Activated T-helper 2 cell treated with anti-CD3 and anti-CD28 coated beads, Interferon-gamma antibody, Interleukin-2, Interleukin-4, amounts not matched to agents 10 μg/mL and 5 μg/mL and 100 μg/mL, durations not matched to agents 14 hours and 24 hours and 36 hours (primary cell): ENCODE measurements at places on chromosomes 2 and 18. TPM values are rescaled to one million over a fixed set of nuclear protein-coding genes. Genes with fewer than 3 reads are reported as not detected.

The CTAGE1 gene
- total RNA-seq = 0.07 TPM in 1 of 2 replicates, not detected in the other

DNA sequence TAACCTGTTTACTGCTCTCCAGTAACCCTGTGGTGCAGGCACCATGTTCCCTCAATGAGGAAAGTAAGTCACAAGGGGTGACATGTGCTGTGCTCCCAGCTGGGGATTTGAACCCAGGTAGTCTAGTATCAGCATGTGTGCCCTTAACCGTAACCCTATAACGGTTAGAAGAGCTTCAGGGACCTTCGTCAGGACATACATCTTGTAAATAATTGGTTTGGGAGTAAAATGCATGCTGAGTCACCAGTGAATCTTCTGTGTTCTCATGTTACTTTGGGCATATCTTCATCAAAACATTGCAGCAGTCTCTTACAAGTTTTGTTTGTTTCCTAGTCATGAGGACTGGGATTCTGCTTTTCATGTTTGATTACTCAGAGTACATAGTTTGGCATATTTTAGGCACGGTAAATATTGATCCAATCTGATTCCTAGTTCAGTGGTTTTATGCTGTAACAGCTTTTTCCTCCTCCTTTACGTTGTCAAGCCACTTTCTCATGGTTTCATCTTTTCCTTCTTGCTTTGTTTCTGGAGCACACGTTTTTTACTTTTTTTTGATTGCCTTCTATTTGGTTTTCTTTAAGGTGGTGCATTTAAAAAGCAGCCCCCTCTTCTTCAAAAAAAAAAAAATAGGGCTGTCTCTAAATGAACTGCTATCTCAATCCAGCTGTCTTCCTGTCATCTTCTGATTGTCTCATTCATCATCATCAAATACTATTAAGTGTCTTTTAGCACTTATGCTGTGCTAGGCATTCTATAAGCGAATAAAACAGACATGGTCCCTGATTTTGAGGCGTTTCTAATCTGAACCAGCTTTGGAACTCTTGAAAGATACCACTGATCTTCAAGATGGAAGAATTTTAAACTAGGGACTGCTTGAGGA, 50.4 kb downstream of the CLIP4 start:
- no peak overlapping the region for H3K4me3 ChIP-seq
- no peaks in the 10 kb centered on the region for H3K27me3 ChIP-seq
- H3K36me3 ChIP-seq = peaks cover 49% of the 10 kb centered on the region
- no peaks in the 10 kb centered on the region for H3K4me1 ChIP-seq
- H3K27ac ChIP-seq = no peak overlapping the region
- DNase-seq = no peak

DNA sequence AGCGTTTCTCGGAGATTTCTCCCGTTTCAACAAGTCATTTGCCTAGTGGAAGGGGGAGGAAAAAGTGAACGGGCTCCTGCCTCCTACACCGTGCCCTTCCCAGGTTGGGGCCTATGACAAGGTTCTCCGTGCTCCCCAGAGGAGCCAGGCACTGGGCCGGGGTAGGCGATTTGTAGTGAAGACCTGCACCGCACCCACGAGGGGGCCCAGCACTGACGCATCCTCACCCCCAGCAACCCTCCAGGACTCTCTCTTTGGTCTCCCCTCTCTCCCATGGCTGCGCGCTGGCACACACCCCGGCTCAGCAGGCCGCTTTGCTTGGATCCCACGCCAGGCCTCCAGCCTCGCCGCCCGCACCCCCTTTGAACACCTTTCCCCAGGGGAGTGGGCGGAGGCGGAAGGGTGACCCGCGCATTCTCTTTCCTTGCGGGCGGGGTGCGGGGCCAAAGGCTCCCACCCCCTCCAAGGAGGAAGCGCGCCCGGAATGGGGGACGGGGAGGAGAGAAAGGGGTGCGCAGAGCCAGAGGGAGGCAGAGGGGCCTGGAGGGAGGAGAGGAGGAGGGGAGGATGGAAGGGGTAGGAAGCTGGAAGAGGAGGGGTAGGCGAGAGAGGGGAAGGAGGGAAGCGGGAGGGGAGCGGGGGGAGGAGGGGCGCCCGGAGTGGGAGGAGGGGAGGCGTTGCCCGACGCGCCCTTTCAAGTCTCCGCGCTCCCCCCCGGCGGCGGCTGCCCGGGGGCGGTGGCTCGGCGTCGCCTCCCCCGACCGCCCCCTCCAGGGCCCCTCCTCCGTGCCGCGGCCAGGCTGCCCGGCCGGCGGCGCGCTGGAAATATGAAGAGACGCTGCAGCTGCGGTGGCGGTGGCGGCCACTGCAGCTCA, at the start of gene APCDD1:
Gene APCDD1, plus strand, starts transcription at position 830 of the 875 bp plus-strand sequence. CDS start 347 bp downstream, outside the sequence.
- peak within 1 kb of the TSS; percentile 42 for H3K4me3 ChIP-seq
- DNase-seq = no peak
- peaks cover 2% of the 10 kb centered on the region for H3K4me1 ChIP-seq
- H3K36me3 ChIP-seq = no peaks in the 10 kb centered on the region

The UCN gene
- total RNA-seq = 0.94 and 1.3 TPM in 2 replicates

The CD8A gene
- total RNA-seq = 1.8 and 2.8 TPM in 2 replicates

DNA sequence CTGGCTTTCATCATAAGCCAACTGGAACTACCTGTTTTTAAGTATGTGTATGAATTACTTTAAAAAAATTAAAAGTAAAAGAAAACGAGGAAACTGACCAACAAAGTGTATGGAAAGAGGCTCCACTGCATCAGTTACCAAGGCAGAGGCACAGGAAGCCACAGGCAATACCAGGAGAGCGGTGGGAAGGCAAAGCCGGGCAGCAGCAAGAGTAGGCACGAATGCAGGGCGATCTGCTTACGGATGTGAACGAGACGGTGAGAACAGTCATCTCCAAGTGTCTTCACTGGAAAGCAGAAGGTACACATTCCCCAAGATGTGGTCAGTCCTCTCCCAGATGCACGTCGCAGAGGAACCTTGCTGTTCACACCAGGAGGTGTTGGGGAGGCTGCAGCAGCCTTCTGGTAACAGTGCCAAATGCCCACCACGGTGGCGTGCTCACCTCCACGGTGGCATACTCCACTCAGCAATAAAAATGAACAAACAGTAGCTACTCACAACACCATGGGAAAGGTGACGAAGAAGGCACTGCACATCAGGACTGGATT, 43.1 kb downstream of the HS6ST1 start:
- no peak overlapping the region for H3K4me3 ChIP-seq
- H3K4me1 ChIP-seq = no peaks in the 10 kb centered on the region
- no peak overlapping the region for H3K27ac ChIP-seq
- H3K36me3 ChIP-seq = peaks cover 22% of the 10 kb centered on the region

DNA sequence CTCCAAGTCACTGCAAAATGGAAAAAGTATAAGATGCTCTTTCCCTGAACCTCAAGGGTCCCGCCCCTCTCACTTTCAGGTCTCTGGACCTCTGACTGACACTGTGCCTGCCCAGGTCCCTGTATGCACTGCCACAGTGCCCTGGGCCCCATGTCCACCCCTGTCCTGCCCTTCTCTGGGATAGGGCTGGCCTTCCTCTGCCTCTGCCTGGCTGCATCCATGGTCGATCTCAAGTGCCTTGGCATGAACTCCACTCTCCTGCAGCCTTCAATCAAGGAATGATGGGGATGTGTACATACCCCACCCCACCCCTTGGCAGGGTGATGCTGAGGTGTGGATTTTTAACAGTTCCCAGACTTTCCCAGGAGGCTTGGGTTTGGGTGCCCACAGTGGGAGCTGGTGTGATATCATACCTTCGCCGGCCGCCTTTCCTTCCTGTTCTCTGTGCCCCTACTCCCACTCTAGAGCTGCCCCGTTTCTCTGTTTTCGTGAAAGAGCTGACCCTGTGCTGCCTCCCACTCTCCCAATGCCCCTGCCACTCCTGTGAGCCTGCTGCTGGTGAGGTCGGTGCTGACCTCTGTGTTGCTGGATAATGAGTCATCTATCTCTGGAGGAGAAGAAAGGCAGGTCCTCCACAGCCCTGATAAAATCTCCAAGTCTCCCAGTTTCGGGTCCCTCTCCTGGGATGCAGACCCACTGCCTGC, 18.9 kb downstream of the PTPN18 start:
- peaks cover 62% of the 10 kb centered on the region for H3K36me3 ChIP-seq
- peak overlapping the region; percentile 54 for H3K4me3 ChIP-seq
- DNase-seq = no peak

DNA sequence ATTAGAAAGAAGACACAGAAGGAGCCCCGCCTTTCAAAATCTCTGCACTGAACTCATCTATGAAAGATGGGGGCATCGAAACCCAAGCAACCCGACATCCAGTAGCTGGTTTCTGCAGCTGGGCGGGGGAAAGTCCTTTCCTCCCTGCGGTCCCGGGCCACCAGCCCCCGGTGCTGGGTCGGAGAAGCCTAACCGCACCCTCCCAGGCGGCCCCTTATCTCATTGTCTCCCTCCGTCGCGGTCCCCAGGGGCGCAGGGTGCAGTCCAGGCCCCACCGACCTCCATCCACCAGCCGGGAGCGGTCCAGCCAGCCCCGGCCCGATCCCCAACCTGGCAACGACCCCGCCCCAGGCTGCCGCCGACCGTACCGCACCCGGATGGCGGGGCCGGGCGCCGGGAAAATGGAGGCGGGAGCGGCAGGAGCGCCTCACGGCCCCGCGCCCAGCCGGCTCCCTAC, 452 bp downstream of the RAPH1 start:
- no peaks in the 10 kb centered on the region for H3K36me3 ChIP-seq
- peak; percentile 24 for DNase-seq
- H3K4me3 ChIP-seq = peak overlapping the region; percentile 70
- no peak overlapping the region for H3K27ac ChIP-seq
- peaks cover 52% of the 10 kb centered on the region for H3K27me3 ChIP-seq

DNA sequence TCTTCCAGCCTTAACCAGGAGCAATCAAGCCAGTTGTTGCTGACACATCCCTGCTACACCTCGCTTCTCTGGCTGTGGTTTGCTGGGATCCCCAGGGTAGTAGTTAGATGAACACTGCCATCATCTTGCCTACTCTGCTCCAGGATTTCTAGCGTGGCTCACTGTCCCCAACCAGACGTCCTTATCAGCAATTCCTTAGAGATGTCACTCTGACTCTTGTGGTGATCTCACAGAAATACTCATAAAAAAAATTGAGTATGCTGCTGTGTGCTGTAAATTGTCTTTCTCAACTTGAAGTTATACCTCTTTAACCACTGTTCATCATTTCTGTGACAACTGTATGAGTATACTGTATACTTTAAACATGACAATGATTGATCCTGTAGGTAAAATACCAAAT, 63.2 kb downstream of the PLCL1 start:
- no peak for DNase-seq
- no peak overlapping the region for H3K27ac ChIP-seq
- H3K36me3 ChIP-seq = no peaks in the 10 kb centered on the region
- H3K4me3 ChIP-seq = no peak overlapping the region
- peaks cover 50% of the 10 kb centered on the region for H3K4me1 ChIP-seq

DNA sequence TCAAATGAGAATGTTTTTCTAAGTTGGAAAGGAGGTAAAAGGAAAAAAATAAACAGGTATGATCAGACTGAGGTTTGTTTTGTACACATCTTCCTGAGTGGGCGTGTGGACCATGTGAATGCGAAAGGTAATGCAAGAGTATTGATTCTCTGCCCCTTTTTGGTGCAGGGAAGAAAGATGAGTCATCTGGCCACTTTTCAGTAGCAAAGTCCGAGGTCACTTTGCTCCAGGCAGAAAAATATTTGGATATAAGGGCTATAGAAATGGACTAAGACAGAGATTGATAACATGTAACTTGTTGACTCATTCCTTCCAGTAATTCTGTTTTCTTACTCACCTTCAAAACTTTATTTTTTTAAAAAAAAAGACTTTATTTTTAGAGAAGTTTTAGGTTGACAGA, 130.5 kb downstream of the DSEL start:
- no peaks in the 10 kb centered on the region for H3K4me1 ChIP-seq
- no peaks in the 10 kb centered on the region for H3K27me3 ChIP-seq
- H3K36me3 ChIP-seq = no peaks in the 10 kb centered on the region

The KANSL1L gene
- 4.9 and 6.5 TPM in 2 replicates for total RNA-seq

DNA sequence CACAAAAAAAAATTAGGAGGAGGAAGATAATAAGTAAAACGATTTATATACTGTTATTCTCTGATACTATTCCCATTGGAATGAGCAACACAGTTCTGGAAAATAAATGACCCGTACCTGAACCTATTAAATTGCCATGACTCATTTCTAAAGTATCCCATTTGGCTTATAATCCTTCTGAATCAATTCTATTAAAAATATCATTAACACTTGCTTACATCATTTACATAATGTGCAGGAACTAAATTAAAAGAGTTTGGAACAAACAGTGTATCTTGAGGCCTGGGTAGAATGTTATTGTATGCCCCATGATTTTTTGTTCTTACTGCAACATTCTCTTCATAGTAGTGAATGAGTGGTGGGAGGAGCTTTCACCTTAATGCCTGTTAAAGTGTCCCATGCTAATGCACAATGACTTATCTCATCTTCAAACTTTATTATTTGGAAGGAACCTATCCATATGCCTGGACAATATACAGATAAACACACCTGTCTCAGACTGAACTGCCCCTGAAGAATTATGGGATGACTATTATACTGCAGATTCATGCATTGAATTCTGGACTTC, 549.9 kb upstream of the ACVR2A start:
- H3K27me3 ChIP-seq = no peaks in the 10 kb centered on the region
- peak overlapping the region; percentile 65 for H3K27ac ChIP-seq
- no peak for DNase-seq
- peaks cover 28% of the 10 kb centered on the region for H3K36me3 ChIP-seq
- H3K4me3 ChIP-seq = peak overlapping the region; percentile 11

DNA sequence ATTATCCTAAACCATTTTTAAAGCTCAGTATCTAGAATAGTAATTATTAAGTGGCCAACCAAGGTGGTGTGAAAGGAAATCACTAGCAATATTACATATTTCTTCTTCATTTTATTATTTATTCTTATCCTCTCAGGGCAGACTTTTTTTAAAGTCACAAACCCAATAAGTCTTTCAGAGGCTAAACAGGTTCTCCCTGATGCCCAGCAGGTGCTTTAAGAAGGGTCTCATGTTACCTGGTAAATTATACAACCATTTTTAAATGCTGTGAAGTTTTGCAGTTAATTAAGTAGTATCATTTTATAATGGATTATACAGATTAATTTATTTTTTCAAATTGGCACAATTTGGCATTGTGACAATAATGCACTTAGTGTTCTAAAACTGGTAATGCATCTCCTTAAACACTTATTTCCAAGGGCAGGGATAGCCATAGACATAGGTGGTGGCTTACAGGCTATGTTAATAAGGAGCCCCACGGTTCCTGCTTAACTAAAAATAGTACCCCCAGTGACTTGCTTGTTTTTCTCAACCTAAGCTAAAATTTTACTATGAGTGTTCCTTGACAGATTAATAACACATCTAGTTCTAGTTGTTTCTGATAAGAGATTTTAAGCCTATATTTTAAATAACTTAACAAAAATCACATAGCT, 67.0 kb downstream of the PMS1 start:
- H3K4me1 ChIP-seq = peaks cover 3% of the 10 kb centered on the region
- no peaks in the 10 kb centered on the region for H3K27me3 ChIP-seq
- H3K36me3 ChIP-seq = peaks cover 43% of the 10 kb centered on the region
- no peak for DNase-seq
- no peak overlapping the region for H3K4me3 ChIP-seq

- peaks cover 25% of the 10 kb centered on the region for H3K4me1 ChIP-seq
- H3K4me3 ChIP-seq = no peak overlapping the region
- no peaks in the 10 kb centered on the region for H3K36me3 ChIP-seq
- no peak overlapping the region for H3K27ac ChIP-seq
Observed at GRCh38 chr2:656676-657075, 20.5 kb downstream of the TMEM18 start.

The CIB4 gene
- total RNA-seq = not detected in 2 replicates

GRCh38 chr2:50529600-50530218, 502.2 kb downstream of the NRXN1 start:
- H3K27ac ChIP-seq = no peak overlapping the region
- H3K27me3 ChIP-seq = no peaks in the 10 kb centered on the region
- no peak for DNase-seq
- no peaks in the 10 kb centered on the region for H3K4me1 ChIP-seq

GRCh38 chr2:195613922-195614321, 43.1 kb upstream of the SLC39A10 start:
- peaks cover 14% of the 10 kb centered on the region for H3K4me1 ChIP-seq
- no peaks in the 10 kb centered on the region for H3K36me3 ChIP-seq
- no peak overlapping the region for H3K27ac ChIP-seq
- DNase-seq = no peak
- no peaks in the 10 kb centered on the region for H3K27me3 ChIP-seq
- no peak overlapping the region for H3K4me3 ChIP-seq

The SLC9A4 gene
- 0.09 TPM in 2 replicates for total RNA-seq

The SPP2 gene
- total RNA-seq = not detected in 2 replicates
